ENCODE measurements at places on chromosomes 2 and 18. TPM values are rescaled to one million over a fixed set of nuclear protein-coding genes. Genes with fewer than 3 reads are reported as not detected.

Gene AQP12B
- total RNA-seq = not detected

Gene IRS1
- total RNA-seq = 11.7 TPM

Gene ZNF804A
- total RNA-seq = 4.7 TPM

Gene SLC23A3
- 0.63 TPM for total RNA-seq

Gene GRHL1
- 0.52 TPM for total RNA-seq

Gene PLB1
- 2.5 TPM for total RNA-seq

Gene RRM2
- 3.2 TPM for total RNA-seq

Gene RUFY4
- not detected for total RNA-seq

Gene REEP1
- not detected for total RNA-seq

Gene UBR3
- total RNA-seq = 21.6 TPM

Gene FAP
- 46.5 TPM for total RNA-seq

Gene SLC5A6
- total RNA-seq = 6.6 TPM

Gene C1QL2
- not detected for total RNA-seq

Gene AMER3
- total RNA-seq = under 0.01 TPM

Gene FSIP2
- total RNA-seq = under 0.01 TPM

Gene FBXO15
- total RNA-seq = 0.79 TPM

Gene EFHD1
- total RNA-seq = not detected

Gene DTNB
- total RNA-seq = 2.5 TPM

Gene AKAIN1
- total RNA-seq = not detected

Gene CXCR2
- total RNA-seq = not detected

Gene ST8SIA5
- not detected for total RNA-seq

Gene CFC1
- total RNA-seq = not detected

Gene ZNF892
- total RNA-seq = 4.4 TPM

Gene SP140
- 0.32 TPM for total RNA-seq

Gene LDLRAD4
- total RNA-seq = 0.16 TPM

Gene PRKAG3
- not detected for total RNA-seq

Gene CETN1
- total RNA-seq = not detected

Gene SLC39A10
- total RNA-seq = 96.9 TPM

Gene GATA6
- 3.5 TPM for total RNA-seq

Gene LCLAT1
- 7.7 TPM for total RNA-seq

Gene NEURL3
- 0.16 TPM for total RNA-seq

Gene ST6GAL2
- not detected for total RNA-seq

Gene CFAP65
- total RNA-seq = under 0.01 TPM

Gene SLC4A1AP
- total RNA-seq = 21.6 TPM

Gene HAAO
- total RNA-seq = 12.2 TPM

Gene KLHL41
- 2.5 TPM for total RNA-seq

Gene MARS2
- 1.2 TPM for total RNA-seq

Gene PLCD4
- 7.6 TPM for total RNA-seq

Gene EVA1A
- total RNA-seq = 5.8 TPM

Gene ARHGAP25
- total RNA-seq = 0.47 TPM

Gene ABCG8
- not detected for total RNA-seq

Gene SERPINB3
- not detected for total RNA-seq

Gene LYG1
- total RNA-seq = 0.16 TPM

Gene ACAA2
- 75.9 TPM for total RNA-seq

Data from bronchial smooth muscle cell (primary cell).